Hematopoietic multipotent progenitor cell treated with erythropoietin and hydrocortisone succinate and interleukin-3 and kit ligand, for 15 days (in vitro differentiated cells): ENCODE measurements at places on chromosomes 11 and 22.
A peak's percentile ranks its signal among the peaks of the same experiment; 100 is the strongest.

GRCh38 chr11:92675810-92676209 is 293.6 kb upstream of the MTNR1B start:
- DNase-seq = no peak

DNA sequence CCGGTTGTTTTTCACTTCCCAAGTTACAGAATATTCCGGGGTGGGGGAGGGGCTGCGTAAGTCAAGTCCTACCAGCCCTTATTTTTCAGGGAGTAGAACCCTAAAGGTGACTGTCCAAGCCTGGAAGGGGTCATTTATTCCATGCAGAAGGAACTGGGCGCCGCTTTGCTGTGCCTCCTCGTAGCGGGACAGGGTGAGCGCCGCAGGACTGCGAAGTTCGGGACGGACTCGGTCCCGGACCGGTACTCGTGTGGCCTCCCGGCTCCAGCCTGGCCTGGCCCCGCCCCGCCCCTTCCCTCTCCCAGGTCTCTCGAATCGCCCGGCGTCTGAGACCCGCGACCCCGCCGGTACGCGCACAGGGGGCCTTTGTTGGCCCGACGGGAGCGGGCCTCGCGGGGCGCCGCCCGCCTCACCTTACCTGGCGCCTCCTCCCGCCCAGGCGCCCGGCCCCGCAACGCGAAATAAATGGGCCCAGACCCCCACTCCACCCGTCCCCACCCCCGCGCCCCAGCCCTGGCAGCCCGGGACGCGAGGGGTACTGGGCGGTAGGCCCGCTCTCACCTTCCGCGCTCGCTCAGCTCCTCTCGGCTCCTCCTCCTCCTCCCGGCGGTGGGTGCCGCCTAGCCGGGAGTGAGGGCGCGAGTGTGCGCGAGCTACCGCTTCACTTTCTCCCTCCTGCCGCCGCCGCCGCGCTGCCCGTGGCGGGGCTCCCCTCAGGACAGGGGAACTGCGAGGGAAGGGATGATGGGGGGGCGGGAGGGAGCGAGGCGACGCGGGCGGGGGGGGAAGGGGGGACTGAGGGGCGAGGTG is 698 bp downstream of the PAK1 start:
- DNase-seq = peak; percentile 60

DNA sequence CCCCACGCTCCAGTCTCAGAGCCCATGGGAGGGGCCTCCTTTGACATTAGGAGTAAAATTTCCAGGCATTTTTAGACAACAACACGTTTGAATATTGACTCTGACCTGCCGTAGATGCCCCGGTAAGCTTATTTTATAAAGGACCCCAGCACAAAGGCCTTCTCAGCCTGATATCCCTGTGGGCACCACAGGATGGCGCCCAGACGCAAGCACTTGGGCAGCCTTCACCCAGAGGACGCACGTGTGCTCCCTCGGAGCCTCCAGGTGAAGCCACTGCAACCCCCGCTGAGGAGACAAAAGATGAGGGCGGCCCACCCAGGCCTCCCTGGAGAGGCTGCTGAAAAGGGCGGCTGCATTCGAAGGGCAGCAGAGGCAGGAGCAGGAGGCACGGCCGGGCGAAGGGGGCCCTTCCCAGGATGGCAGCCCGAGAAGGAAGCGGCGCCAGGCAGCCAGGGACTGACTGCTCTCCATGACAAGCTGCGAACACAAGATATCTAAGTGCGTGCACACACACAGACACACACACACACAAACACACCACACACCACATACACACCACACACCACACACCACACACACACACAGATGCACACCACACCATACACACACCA is 15.2 kb upstream of the TH start:
- DNase-seq = peak; percentile 19

GRCh38 chr11:69044111-69045013 is 4.4 kb upstream of the TPCN2 start:
- DNase-seq = peak; percentile 16

DNA sequence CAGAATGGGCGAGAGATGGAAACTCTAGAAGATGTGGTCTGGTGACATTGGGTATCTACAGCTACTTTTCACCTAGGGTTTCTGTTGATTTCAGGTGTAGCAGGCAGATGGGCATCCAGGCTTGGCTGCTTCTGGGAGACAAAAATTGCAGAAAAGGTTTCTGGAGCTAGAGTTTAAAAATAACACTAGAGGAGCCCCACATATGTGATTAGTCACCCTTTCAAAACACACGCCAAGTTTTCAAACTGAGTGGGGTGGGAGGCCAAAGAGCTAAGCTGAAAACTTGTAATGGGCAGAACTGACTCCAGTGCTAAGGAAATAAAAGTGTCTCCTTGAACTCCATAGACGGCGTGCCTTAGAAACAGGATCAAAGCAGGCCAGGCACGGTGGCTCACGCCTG is 80.8 kb downstream of the GRK3 start:
- no peak for DNase-seq

GRCh38 chr22:24201681-24202614 is 20.7 kb downstream of the SUSD2 start:
- DNase-seq = no peak

GRCh38 chr22:19983741-19984140 is 32.9 kb downstream of the ARVCF start:
- DNase-seq = no peak

- DNase-seq = no peak
These were observed 2.8 kb downstream of the ALKBH8 start for GRCh38 chr11:107562647-107563208.

- no peak for DNase-seq
These were observed 29.4 kb upstream of the LYVE1 start for GRCh38 chr11:10597877-10598351.

DNA sequence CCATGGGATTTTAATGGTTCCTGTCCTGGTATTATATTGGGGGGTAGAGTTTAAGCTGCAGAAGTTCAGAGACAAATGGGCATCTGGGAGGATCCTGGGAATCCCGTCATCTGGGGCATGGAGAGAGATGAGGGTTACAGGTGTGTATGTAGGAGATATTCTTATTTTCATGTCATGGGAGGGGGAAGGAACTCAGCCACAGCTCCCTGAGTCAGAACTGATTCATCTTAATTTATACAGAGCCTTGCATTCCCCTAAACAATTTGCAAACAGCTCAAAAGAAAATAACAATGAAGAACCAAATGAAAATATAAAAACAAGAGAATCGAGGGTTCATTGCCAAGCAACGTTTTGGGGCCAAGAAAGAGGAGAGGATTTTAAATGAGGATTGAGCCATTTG is 155.9 kb upstream of the TBCEL start:
- no peak for DNase-seq

DNA sequence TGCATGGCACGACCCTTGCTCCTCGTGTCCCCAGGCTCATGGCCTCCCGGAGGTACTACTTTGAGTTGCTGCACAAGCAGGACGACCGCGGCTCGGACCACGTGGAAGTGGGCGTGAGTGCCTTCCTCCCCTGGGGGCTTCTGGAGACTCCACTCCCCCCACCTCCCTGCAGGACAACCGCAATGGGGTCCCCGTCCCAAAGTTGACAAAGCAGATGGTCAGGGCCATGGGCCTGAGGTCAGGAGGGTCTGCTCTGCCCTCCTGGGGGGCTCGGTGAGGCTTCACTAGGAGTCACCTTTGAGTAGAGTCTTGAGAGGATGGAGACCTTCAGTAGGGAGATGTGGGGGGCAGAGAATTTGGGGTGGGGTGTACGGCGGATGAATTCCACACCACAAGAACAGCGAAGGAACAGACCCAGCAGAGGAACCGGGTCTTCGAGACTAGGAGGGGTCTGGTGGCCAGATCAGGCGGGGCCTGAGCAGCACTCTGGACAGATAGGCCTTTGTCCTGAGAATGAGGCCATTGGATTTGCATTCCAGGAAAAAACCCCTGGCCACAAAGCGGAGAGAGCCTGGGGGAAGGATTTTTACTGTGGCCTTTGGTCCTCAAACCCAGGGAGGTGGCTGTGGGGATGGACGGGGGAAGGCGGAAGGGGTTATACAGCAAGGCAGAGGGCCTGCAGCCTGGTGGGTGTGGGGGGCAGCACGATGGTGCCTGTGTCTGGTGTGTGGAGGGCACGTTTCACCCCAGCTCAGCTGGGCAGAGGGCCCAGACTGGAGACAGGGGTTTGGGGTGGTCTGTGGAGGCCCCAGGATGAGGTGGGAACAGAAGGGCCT is 4.6 kb downstream of the B4GALNT4 start:
- DNase-seq = no peak

DNA sequence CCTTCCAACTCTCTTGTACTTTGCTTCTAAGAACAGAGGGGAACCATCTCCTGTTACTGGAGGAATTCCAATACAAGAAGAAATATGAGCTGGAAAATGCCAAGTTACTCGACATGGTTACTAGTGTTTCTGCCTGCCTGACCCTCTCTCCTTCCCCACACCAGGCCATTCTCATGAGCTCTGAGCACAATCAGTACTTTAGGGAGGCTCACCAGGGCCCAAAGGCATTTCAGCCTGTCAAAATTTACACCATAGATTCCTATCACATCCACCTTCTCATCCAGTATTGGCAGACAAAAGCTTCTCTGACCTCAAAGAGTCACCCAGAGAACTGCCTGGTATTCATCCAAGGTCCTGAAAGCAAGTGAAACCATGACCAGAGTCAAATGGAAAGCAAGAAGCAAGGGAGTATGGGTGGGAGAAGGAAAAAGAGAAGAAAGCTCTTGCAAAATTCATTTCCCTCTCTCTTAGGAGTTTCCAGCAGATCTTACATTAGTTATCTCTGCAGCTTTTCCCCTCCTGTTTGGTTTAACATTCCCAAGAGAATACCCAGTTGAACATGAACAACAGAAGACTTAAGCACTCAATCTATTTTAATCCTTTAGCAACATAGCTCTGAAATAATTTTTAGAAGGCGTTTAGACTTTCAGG is 58.7 kb upstream of the NCAM1 start:
- DNase-seq = no peak

DNA sequence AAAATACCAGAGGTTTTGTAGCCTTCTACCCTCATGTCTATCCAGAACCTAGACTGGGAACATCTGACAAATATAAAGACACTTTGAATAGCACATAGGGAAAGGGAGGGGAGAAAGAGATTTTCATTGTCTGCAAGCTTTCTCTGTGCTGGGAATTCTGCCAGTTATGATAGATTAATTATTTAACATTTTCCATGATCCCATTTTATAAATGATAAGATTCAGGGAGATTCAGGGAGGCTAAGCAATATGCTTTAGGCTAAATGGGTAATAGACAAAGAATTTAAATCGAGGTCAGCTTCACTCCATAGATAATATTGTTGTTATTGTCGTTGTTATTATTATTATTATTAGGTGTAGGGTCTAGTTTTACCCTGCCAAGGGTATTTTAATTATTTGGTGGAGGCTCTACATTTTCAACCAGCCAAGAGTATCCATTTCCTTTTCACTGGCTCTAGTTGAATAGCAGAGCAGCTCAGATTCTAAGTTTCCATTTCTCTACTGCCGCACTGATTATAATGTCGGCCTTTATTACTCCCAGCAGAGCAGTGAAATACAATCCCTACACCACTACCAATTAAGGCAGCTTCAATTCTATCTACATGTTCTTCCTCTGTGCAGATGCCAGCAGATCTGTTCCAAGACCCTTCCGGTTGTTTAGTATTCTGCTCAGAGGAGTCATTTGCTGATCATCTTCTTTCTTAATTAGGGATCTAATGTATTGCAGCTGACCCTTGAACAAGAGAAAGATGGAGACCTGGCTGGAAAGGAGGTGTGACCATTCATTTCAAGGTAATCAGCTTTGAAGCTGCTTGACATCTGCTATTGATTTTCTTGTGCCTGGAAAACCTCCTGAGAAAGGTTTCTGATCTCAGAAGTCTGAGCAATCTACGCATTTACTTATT is 23.8 kb upstream of the SYN3 start:
- DNase-seq = no peak

GRCh38 chr11:1796413-1797011 is 32.8 kb upstream of the CTSD start:
- DNase-seq = no peak

DNA sequence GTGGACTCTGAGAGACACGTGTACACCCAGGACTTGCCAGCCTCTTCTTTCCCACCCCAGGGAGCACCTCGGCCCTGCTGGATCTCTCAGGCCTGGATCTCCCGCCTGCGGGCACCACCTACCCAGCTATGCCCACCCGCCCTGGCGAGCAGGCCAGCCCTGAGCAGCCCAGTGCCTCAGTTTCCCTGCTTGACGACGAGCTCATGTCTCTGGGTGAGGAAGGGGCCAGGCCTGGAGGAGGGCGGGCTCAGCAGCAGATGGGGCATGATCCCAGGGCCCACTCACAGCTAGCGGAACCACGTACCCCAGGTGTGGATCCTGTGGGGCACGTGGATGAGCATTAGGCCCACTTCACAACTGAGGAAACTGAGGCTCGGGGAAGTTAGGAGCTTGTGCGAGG is 13.7 kb upstream of the SH3BP1 start:
- no peak for DNase-seq

DNA sequence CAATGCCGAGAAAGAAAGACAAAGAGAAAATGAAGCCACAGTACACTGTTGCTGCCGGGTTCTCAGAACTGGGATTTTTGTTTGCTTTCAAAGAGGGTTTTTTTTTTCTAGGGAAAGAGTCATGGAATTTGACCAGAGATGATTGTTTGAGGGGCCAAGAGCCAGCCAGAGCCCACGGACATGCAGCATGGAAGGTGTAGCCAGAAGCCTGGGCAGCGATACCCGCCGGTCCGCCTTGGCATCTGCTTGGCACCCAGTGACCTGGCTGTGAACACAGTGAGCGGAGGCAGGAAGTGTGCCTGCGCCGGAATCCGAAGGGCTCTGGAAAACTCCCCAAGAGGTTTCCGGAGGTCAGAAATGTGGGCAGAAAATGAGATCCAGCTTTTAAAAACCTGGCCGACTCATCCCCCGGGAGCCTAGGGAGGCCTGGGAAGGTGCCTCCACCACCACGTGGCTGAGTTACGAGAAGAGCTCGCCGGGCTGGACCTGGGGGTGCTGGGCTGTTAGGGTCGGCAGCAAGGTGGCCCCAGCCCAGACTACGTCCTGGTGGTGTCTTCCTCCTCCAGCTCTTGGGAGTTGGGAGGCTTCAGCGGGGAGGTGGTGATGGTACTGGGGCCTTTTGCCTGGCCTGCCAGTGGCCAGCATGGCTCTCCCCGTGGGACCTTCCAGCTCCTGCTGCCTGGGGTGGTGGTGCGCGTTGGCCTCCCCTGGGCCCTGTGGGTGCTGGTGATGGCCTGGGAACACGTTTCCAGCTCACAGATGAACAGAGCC is 61.6 kb upstream of the PPARA start:
- no peak for DNase-seq

DNA sequence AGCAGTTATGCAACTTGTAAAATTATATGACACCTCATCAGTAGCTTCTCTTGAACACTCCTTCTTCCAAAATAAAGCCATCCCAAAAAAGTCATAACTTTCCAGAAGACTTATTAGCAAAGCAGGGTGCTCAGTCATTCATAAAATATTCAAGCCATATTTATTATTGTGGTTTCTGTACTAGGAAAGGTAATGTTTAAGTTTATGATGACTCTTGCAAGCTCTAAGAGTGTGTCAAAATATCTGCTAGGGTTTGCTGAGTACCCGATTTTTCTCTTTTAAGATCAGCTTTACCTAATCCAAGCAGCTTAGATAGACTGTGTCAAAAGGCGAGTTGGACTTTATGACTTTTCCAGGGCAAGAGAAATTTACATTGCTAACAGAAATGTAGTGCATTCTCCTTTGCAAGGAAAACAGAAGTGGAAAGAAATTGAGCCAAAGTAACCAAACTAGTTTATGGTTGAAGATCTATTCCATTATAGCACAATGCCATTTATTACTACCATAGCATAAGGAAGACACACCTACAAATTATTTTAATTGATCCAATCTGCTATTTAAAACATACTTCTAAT is 98.0 kb upstream of the SOX6 start:
- DNase-seq = no peak
